ENCODE measurements at places on chromosomes 6 and 20. TPM values are rescaled to one million over a fixed set of nuclear protein-coding genes. Genes with fewer than 3 reads are reported as not detected.

GTSF1L gene
- total RNA-seq: not detected

ME1 gene
- 19.9 TPM for total RNA-seq

DNA sequence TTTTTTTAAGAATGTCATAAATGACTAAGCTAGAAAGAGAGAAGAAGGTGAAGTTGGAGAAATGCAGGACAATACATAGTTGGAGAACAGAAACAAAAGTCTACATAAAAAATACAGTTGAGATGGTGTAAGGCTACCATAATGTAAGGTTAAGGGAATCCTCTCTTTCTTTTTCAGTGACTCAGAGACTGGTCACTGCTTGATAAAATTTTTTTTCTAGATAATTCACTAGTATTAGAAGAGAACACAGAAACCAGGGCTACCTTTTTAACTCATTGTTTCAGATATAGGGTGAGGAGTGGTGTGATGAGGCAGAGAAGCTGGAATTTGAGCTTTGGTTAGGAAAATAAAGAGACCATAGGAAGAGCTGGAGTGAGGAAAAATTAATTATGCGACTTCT is 18.2 kb upstream of the EDN1 start:
- no peak for DNase-seq

DNA sequence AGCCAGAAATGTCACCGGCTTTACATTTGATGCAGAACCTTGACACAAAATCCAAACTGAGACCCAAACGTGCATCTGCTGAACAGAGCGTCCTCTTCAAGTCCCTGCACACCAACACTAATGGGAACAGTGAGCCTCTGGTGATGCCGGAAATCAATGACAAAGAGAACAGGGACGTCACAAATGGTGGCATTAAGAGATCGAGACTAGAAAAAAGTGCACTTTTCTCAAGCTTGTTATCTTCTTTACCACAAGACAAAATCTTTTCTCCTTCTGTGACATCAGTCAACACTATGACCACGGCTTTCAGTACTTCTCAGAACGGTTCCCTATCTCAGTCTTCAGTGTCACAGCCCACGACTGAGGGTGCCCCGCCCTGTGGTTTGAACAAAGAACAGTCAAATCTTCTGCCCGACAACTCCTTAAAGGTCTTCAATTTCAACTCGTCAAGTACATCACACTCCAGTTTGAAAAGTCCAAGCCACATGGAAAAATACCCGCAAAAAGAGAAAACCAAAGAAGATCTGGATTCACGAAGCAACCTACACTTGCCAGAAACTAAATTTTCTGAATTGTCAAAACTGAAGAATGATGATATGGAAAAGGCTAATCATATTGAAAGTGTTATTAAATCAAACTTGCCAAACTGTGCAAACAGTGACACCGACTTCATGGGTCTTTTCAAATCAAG is 108.4 kb downstream of the RTN4IP1 start:
- DNase-seq: no peak

All from Daoy (cell line).